Stimulated activated CD8-positive, alpha-beta memory T cell treated with anti-CD3 and anti-CD28 coated beads, Interleukin-7, amount 100 ng/mL, for 1 hour (primary cell): ENCODE measurements at places on chromosomes 7 and 10.
A peak's percentile ranks its signal among the peaks of the same experiment; 100 is the strongest.

DNA sequence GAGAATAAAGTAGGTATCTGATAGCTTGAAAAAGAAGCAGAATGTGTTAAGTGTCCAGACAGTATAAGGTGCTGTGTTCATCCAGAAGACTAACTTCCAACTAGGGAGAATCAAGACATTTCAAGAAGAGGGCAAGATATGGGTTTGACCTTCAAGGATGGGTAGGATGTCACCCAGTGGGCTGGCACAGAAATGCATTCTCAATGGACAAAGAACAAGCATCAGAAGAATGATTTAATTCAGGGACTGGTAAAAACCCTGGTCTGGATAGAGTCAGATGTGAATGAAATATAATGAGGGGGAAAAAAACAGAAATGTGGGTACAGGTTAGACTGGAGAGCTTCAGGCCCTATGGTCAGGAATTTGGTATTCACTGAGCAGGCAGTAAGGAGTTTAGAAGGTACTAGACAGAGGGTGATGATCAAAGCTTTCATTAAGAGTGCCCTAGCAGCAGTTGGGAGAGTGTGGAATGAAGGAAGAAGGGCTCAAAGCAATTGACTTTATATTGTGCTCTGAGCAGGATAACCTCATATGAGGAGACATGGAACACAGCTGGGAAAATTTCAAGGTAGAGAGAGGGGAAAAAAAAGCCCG is 180.7 kb upstream of the ANK3 start:
- DNase-seq: no peak

DNA sequence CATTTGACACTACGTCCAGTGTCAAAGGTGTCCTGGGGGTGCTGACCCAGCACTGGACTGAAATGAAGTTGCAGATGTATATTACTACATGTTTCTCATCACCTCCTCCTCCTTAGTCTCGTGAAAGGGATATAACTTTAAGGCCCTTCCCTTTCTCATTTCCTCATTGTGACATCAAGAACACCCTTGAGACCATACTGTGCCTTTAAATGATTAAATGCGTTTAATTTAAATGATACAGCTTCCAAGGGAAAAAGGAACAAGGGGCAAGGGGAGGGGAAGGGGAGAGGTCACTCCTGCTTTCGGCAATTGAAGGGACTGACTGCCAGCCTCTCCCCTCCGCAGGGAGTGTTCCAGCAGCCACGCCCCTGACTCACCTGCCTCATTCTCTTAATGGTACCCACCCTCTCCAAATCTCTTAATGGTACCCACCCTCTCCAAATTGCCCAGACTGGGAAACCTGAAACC is 80.5 kb upstream of the KMT2E start:
- no peak for DNase-seq

DNA sequence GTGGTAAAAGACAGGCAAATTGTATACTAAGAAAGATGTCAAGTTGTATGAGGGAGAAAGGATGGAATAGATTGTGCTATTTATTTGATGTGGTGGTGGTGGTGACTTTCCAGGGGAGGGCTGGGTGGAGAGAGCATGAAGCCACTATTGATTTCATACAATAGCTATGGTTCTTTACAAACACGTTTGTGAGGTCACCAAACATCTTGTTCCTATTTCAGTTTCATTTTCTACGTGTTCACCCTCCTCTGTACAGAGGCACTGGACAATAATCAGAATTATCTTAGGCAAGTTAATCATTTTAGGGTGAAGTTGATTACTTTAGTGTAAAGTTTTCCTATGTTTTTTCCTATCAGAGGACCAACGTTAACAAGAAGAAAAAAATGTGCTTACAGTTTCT is 10.3 kb upstream of the CNTNAP2 start:
- DNase-seq: no peak

DNA sequence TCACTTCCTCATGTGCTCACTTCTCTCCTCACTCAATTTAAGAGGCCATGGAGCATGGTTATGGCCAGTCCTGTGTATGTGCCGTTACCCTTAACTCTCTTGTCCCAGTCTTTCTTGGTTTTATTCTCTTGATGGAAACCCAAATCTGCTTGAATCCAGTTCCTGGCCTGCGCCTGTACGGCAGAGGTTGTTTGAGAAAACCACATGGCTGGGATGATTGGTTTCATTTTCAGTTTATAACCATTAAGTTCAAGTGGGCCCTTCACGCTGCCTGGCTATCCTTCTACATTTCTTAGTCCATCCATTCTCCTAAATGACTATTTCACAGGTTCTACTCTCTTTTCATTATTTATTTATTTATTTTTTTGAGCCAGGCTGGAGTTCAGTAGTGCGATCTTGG is 1.6 kb upstream of the ZNF239 start:
- no peak for DNase-seq

- DNase-seq: no peak
Measured at GRCh38 chr10:92569071-92569470, 4.8 kb downstream of the IDE start.

GRCh38 chr7:70856901-70857630 is 274.9 kb upstream of the GALNT17 start:
- DNase-seq: peak; percentile 28

DNA sequence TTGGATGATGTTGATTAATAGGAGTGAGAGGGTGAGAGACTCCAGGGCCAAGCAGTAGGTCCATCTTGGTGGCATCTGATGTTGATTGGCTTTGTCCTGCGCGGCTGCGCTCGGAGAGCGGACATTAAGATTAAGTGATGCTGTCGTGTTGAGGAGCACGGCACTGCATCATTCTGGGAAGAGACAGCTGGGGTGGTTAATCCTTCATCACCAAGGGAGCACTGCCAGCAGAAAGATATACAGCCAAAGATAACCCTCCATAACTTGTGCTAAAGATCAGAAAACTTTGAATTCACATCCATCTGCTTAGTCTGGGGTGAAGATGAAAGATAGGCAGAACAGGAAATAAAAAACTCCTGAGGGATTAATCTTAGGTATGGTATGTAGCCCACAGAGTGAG is 208.3 kb downstream of the LRMDA start:
- DNase-seq: no peak

GRCh38 chr10:97673736-97674525 is 13.1 kb downstream of the AVPI1 start:
- no peak for DNase-seq

DNA sequence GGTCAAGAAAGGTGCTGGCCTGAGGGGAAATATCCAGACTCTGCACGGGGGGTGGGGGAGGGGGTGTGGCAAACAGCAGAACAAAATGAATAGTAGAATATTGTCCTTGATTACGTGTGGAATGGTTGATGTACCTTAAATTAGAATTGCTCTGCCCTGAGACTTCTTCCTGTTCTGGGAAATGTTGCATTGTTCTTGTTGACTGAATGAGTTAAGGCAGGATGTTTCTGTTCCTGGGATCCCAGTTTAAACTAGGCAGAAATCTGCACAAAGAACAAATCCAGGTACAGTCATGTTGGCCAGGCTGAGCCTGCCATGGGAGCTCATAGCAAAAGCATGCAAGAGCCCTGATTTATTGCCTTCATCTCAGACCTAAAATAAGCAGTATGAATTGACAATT is 558.7 kb upstream of the VSTM2A start:
- DNase-seq: no peak

GRCh38 chr10:57162231-57162630 is 801.2 kb upstream of the ZWINT start:
- no peak for DNase-seq

- no peak for DNase-seq
Measured at GRCh38 chr10:85510682-85511081, 855.9 kb downstream of the GRID1 start.

DNA sequence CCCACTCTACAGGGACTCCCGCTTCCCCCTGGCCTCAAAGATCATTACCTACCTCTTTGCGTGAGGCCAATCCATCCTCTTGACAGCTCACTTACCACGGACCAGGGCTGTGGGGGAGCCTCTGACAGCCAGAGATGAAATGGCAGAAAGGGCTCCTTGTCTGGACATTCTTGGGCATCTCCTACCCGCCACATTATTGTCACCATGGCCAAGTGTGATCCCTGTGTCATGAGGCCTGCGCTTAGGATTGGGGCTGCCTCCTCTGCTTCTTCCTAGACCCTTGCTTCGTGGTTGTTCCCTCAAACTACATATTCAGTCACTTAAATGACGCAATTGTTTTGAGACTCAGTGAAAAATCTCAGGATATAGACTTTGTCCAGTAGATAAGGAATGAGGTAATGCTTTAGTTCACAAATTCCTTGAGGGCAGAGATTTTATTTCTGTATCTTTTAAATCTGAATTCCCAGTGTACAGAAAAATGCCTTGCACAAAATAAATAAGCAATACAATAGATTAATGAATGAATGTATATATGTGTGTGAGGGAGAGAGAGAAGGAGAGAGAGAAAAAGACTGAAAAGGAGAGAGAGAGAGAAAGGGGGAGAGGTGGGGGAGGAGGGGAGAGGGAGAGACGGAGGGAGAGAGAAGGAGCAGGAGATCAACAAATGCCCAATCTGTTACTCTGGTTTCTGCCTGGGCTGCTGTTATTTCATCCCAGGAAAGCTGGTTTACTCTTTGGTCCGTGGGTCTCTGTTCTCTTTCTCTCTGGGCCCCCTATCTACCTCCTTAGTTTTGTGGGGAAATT is 159.0 kb downstream of the PLXNA4 start:
- DNase-seq: no peak

DNA sequence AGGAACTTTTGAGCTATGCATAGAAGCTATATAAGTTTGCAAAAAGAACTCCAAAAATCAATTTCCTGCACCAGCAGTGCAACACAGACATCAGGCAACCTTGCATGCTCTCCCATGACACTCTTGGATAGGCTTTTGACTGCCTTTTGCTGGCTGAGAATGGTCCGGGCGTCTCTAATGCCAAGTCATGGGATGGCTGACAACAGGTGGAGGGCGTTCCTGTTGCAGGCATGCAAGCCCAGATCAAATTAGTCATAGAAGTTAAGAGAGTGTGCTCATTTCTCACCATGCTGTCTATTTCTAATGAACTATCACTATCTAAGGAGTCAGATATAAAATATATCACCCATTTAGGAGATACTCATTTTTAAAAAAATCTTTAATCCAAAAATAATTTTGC is 8.4 kb downstream of the PLCE1 start:
- DNase-seq: no peak

DNA sequence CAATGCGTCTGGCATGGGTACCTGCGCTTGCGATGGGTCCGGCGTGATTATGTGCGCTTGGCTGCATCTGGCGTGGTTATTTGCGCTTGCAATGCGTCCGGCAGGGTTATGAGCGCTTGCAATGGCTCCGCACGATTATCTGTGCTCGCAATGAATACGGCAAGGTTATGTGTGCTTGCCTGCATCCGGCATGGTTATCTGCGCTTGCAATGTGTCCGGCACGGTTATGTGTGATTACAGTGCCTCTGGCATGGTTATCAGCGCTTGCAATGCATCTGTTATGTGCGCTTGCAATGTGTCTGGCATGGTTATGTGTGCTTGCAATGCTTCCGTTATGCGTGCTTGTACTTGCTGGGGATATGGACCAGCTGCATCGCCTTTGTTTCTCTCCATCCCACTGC is 37.7 kb downstream of the RBAK start:
- no peak for DNase-seq

DNA sequence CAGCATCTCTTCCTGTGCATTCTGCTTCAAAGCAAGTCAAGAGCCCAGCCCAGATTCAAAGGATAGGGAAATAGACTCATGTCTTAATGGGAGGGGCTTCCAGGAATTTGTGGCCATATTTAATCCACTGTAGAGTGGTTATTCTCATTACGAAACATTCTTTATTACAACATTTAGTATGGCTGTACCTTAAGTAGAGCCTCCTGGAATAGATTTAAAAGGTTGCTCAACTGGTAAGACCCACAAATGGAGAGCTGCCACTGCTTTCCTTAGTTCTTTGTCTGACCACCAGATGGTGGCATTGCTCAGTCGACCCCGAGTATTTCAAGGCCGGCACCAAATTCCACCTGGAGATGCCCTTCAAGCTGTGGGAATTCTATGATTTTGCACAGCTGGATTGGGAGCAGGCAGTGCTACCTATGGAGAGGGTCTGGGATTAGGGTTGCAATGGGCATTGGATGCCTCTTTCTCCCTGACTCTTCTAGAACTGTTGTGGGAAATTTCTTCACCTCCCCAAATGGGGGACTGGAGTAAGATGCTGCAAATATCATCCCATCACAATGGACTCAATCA is 102.2 kb downstream of the RBM20 start:
- DNase-seq: peak; percentile 7

- no peak for DNase-seq
Measured at GRCh38 chr7:16492513-16493062, 27.1 kb upstream of the SOSTDC1 start.
